G401 (cell line): ENCODE measurements at places on chromosomes 5 and 9. TPM values are rescaled to one million over a fixed set of nuclear protein-coding genes. Genes with fewer than 3 reads are reported as not detected.

Gene NUTM2G
- total RNA-seq = not detected in 2 replicates

Gene MSMP
- total RNA-seq = not detected in 2 replicates

Gene FAM221B
- total RNA-seq = not detected in 2 replicates

Gene FBP2
- total RNA-seq = 0.14 TPM in 1 of 2 replicates, not detected in the other

Gene NMRK1
- 2.7 and 7.4 TPM in 2 replicates for total RNA-seq

Gene ADRB2
- not detected in 2 replicates for total RNA-seq

Gene GTF3C5
- total RNA-seq = 96.1 and 101 TPM in 2 replicates

Gene PCDHB12
- not detected in 2 replicates for total RNA-seq

Gene GABRA1
- not detected in 2 replicates for total RNA-seq

Gene GRM6
- total RNA-seq = not detected in 2 replicates

Gene ZNF879
- 1.4 and 3.5 TPM in 2 replicates for total RNA-seq

Gene LRRC14B
- total RNA-seq = not detected in 2 replicates

Gene MSX2
- total RNA-seq = 37.3 and 40.2 TPM in 2 replicates

Gene LMBRD2
- total RNA-seq = 2.8 and 14.2 TPM in 2 replicates

Gene MCCC2
- 61.4 and 117 TPM in 2 replicates for total RNA-seq

Gene CCNI2
- total RNA-seq = 0.07 TPM in 1 of 2 replicates, not detected in the other

DNA sequence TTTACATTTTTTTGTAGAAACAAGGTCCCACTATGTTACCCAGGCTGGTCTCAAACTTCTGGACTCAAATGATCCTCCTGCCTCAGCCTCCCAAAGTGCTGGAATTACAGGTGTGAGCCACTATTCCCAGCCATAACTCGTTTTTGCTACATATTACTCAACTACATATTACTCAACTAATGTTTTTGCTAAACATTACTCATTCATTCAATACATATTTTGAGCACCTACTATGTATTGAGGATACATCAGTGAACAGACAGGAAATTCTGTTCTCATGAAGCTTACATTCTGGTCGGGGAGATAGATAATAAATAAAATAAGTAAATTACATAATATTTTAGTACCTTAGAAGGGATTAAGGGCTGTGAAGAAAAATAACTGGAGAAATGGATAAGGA is 34.9 kb upstream of the STOM start:
- no peak for DNase-seq

DNA sequence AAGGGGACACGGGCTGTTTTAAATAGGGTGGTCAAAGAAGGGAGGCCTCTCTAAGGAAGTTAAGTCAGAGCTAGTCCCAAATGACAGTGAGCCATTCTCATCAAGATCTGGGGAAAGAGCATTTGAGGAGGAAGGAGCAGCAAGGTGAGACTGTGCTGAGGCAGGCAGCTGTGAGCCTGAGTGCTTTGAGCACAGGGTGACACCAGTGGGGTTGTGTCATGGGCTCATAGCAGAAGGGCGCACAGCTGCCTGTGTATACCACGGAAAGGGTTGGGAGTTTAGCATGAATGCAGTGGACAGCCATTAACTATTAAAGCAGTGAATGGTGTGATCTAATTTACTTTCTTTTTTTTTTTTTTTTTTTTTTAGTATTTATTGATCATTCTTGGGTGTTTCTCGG is 19.2 kb downstream of the DMRT1 start:
- no peak for DNase-seq

GRCh38 chr5:55541056-55541635 is 6.4 kb upstream of the PLPP1 start:
- no peak for DNase-seq

GRCh38 chr5:53423724-53424123 is 56.7 kb upstream of the FST start:
- no peak for DNase-seq

GRCh38 chr5:78691084-78691960 is 42.8 kb upstream of the LHFPL2 start:
- DNase-seq = no peak

GRCh38 chr5:71864730-71865601 is 145.9 kb downstream of the CARTPT start:
- DNase-seq = peak; percentile 17

- DNase-seq = no peak
Measured at GRCh38 chr9:115691693-115692092, 461.9 kb upstream of the PAPPA start.

GRCh38 chr9:113361304-113362018 is 12.1 kb downstream of the BSPRY start:
- no peak for DNase-seq

DNA sequence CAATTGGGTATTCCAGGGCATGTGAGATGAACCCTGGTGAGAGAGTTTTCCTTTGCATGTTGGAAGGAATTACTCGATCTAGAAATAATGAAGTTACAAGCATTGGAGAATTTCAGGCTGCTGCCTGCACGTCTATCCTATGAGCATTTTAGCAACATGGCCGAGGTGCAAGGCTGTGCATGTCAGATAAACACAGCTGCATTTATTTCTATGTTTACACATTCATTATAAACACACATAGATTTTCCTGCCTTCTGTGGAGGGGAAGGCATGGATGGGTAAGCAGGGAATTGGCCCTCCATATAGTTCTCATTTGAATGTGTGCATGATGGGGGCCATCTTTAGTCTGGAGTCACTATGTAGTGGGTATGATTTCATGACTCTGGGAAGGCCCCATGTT is 42.3 kb downstream of the AOPEP start:
- no peak for DNase-seq

DNA sequence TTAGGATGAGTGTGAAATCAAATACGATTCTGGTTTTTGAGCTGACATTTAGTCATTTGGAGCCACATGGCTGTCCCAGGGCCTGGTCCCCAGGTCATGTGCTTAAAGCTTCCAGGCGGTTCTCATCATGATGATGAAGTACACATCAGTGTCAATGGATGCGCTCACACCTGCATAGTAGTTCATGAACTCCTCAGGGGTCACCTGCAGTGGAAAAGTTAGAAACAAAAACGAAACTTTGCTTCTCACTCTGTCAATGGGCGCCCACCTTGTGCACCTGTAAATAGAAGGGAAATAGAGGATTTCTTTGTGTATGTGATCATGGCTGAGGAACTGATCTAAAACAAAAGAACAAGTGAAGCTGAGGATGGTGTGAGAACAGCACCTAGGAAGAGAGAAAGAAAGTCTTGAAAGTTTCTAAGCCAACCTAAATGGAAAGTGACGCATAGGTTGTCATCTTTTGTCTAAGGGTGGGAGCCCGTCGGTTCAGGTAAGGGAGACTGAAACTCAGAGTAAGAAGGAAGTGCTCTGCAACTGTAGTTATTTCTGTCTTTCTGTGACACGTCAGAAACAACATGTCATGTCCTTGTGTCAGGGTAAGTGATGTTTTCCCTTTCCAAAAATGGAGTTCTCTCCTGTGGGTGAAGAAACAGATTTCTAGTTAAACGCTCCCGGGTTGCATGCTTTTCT is 33.8 kb downstream of the CAPSL start:
- DNase-seq = no peak

GRCh38 chr5:155471027-155471426 is 457.5 kb downstream of the KIF4B start:
- DNase-seq = no peak

GRCh38 chr5:171897231-171897630 is 109.2 kb downstream of the FBXW11 start:
- DNase-seq = no peak

GRCh38 chr5:150135557-150136304 is 19.9 kb downstream of the PDGFRB start:
- DNase-seq = no peak

DNA sequence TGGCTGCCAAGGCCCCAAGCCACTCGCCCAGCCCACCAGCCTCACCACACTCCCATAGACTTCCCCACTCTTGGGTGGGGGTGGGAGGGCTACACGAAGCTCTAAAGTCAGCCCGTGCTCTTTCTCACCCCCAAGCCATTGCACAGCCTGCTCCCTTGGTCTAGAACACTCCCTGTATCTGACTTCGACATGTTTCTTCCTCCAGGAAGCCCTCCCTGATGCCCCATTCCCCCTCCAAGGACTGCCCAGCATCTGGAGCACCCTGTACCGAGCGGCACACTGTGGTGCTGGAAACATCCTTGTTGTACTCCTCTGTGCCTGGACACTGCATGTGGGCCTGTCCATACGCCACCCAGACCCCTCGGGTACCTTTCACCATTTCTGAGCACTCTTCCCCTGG is 49.4 kb upstream of the KCNMB1 start:
- DNase-seq = no peak

- DNase-seq = peak; percentile 56
Measured at GRCh38 chr5:71809446-71809845, 90.4 kb downstream of the CARTPT start.

DNA sequence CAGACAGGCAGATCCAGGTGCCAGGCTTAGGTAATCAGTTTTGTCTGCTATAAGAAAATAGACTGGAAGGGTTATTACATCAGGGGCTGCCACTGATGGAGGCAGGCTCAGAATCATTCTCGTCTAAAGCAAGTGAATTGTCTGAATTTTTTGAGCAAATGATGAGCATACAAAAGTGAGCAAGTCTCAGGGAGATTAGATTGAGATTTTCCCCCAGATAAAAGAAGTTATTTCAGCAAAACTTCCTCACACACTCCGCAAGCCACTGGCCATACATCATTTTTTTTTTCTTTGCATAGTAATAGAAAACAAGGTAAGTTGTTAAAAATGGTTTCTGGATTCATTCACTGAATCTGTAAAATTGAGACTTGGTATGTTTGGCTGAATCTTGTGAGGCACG is 52.9 kb downstream of the ZNF462 start:
- DNase-seq = no peak

- peak; percentile 4 for DNase-seq
Measured at GRCh38 chr9:14561929-14562405, 131.3 kb downstream of the ZDHHC21 start.

DNA sequence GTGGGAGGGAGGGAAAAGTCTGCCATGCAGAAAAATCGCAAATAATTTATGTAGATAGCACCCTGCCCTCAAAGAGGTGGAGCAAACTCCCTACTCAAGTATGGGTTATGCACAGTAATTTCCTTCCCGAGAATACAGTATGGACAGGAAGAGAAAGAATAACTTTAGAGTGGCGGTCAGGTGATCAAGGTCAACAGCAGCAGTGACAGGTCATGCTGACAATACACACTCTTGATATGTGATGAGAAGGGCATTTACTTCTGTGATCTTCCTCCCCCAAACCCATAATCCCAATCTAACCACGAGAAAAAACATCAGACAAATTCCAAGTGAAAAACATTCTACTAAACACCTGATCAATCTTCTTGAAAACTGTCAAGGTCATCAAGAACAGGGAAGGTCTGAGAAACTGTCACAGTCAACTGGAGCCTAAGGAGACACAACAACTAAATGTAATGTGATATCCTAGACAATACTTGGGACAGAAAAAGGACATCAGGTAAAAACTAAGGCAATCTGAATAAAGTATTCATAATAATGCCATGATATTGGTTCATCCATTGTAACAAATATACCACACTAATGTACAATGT is 11.7 kb downstream of the BICD2 start:
- DNase-seq = no peak

- DNase-seq = peak; percentile 45
Measured at GRCh38 chr5:179906294-179906794, 1.4 kb downstream of the TBC1D9B start.

GRCh38 chr9:2889023-2889422 is 45.1 kb upstream of the PUM3 start:
- DNase-seq = no peak

DNA sequence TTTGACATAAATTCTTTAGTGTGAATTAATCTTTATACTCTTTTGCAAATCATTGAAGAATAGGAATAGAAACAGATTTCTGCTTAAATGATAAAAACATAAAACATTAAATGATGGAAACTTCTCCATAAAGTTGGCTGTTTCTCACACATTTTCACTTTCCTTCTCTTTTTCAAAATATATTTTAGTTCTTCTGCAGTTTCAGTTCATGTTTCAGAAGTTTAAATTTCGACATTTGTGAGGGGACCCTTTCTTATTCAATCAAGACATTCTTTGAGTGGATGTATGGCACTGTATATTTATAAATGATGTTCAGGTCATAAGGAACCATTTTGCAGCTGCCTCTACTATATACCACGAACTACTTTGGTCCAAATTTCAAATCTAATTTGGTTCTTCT is 34.6 kb downstream of the TNFAIP8 start:
- no peak for DNase-seq

DNA sequence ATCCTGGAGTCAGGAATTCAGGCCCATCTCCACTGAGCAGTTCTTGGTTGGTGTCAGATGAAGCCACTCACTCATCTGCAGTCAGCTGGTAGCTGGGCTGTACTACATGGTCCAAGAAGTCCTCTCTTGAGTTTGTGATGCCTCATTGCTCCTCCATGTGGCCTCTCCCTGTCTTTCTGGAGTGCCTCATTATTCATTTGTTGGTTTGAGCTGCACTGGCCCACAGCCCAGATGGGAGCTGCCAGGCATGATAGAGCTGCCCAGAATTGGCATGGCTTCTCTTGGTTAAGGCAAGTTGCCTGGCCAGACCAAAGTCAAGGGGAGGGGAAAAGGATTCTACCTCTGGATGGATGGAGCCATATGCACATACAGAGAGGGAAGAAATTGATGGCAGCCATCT is 8.0 kb downstream of the PTCD2 start:
- DNase-seq = peak; percentile 94

DNA sequence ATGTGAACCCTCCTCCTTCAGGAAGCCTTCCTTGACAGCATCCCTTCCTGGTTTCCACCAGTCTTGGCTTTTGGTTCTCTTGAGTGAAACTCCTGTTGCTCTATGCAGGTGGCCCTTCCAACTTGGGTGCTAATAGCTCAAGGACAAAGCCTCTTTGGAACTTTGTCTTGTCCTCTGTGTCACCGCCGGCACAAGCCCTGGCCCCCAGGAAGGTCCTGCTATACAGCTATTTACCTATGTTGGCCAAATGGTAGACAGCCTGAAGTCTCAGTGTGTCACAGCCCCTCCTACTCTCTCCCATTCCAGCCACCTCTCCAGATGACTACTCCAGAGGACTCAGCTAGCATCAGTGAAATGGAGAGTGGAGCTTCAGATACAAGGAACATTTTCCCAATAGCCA is 94.7 kb upstream of the ZNF618 start:
- no peak for DNase-seq

GRCh38 chr9:98191671-98192502 is 550 bp downstream of the CORO2A start:
- peak; percentile 59 for DNase-seq

- DNase-seq = no peak
Measured at GRCh38 chr9:132614324-132614723, 31.9 kb downstream of the BARHL1 start.

GRCh38 chr9:92208693-92209524 is 84.6 kb downstream of the IARS1 start:
- no peak for DNase-seq

- DNase-seq = no peak
Measured at GRCh38 chr5:15598294-15598902, 98.4 kb downstream of the FBXL7 start.

DNA sequence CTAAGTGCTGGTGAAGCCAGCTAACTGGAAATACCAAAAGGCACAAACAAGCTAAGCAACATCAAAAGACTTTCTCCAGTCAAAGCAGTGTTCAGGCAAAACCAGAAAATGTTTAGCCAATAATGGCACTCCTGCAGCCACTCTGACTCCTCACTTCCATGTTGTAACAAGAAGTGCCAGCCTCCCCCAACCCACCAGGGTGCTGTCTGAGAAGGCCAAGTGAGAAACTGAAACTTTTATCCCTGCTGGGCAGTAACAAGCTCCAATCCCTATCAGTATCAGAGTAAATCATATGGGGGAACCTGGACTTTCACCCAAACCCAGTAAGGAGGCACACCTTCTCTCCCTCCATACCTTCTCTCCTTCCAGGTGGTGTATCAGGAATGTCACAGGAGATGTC is 414.8 kb upstream of the NMUR2 start:
- DNase-seq = no peak

- DNase-seq = peak; percentile 65
Measured at GRCh38 chr5:6712142-6712576, 1.1 kb upstream of the TENT4A start.

GRCh38 chr9:26292943-26293342 is 599.7 kb downstream of the CAAP1 start:
- no peak for DNase-seq
